ENCODE measurements at places on chromosomes 6 and 20.

DNA sequence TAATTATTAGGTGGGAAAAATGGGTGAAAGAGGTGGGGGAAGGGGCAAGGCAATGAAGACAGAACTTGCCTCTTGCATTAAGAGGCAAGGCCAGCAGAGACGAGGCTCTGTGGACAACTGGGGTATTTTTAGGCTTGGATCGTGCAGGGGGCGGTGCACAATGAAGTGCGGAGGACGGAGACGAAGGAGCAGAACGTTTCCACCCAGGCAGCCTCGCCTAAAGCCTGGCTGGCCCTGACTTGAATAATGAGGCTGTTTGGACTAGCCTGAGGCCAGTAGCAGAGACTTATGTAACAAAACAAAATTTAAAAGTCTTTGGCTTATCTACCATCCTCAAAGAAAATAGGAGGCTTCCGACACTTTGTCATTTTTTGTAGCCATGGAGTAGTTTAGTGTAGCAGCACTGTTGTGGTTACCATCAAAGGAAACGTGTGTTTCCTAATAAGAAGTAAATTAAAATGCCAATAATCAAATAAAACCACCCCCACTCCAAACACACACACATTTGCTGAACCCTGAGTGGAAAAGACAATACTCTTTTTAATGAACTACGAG, 370.0 kb upstream of the CNR1 start:
- DNase-seq, result no peak

DNA sequence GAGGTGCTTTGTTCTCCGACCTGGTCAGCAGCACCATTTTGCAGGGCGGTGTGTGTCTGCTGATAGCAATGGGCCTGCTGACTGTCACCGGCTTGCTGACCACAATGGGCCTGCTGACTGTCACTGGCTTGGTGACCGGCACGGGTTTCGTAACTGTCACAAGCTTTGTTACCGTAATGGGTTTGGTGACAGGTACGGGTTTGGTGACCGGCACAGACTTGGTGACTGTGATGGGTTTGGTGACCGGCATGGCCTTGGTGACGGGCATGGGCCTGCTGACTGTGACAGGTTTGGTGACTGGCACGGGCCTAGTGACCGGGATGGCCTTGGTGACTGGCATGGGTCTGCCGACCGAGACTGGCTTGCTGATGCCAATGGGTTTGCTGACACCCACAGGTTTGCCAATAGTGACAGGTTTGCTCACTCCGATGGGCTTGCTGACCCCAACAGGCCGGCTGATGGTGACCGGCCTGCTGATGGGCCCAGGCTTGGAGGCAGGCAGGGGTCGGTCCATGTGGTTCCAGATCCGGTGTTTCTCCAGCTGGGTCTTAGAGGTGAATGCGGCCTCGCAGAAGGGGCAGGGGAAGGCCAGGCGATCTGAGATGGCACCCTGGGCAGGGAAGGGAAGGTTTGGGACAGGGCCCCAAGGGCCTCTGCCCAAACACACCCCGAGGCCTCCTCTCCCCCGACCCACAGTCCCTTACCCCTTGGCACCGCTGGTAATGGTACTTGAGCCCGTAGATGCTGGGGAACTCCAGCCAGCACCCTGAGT, 3.4 kb downstream of the ZNF512B start:
- DNase-seq, result no peak

- DNase-seq, result no peak
Observed at GRCh38 chr6:102126488-102126887, 733.0 kb downstream of the GRIK2 start.

DNA sequence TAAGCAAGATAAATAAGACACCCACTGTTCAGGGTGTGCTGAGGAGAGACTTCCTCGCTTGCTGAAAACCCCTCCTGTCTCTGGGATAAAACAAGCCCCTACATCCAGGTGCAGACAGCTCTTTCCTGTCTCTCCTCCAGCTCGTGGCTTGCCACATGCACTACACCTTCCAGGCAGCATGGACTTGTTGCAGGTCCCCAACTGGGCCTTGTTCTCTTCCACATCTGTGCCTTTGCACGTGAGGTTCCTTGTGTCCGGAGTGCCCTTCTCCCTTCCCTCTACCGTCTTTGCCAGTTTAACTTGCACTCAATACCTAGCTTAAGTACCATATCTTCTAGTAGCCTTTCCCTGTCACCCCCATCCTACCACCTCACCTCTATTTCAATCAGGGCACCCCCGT, 397.6 kb downstream of the RNGTT start:
- no peak for DNase-seq

GRCh38 chr20:36298061-36298460, 8.1 kb upstream of the DLGAP4 start:
- DNase-seq, result no peak

- peak; percentile 47 for DNase-seq
Observed at GRCh38 chr20:35992713-35993335, 24.4 kb downstream of the CNBD2 start.

DNA sequence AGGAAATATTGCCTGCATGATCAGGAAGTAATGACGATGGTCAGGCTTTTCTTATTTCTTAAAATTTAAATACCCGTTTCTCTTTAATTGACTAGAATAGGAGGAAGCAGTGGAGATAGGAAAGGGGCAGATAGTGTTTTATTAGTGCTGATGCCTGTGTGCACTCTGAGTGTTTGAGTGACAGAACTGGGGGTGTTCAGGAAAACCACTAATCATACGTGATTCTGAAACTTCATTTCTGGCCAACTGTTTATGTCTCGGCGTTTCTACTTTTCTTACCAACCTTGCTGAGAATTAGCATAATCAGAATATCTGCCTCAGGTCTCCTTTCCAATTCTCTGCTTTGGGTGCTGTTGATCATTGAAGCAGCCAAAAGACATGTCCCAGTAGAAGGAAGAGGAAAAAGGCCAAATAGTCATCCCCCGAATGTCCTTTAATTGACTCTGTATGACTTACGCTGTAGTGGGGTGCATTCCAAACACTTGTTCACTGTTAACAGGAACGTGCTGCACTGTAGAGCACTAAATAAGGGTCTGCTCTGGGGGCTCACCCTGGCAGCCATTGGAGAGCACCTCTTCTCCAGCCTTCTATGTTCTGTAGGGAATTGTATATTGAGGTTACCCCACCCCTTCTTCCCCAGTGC, 152.9 kb downstream of the JARID2 start:
- no peak for DNase-seq

- DNase-seq, result no peak
Observed at GRCh38 chr20:57902473-57902872, 192.7 kb upstream of the PMEPA1 start.

- DNase-seq, result no peak
Observed at GRCh38 chr6:5266423-5266822, 5.1 kb downstream of the FARS2 start.

DNA sequence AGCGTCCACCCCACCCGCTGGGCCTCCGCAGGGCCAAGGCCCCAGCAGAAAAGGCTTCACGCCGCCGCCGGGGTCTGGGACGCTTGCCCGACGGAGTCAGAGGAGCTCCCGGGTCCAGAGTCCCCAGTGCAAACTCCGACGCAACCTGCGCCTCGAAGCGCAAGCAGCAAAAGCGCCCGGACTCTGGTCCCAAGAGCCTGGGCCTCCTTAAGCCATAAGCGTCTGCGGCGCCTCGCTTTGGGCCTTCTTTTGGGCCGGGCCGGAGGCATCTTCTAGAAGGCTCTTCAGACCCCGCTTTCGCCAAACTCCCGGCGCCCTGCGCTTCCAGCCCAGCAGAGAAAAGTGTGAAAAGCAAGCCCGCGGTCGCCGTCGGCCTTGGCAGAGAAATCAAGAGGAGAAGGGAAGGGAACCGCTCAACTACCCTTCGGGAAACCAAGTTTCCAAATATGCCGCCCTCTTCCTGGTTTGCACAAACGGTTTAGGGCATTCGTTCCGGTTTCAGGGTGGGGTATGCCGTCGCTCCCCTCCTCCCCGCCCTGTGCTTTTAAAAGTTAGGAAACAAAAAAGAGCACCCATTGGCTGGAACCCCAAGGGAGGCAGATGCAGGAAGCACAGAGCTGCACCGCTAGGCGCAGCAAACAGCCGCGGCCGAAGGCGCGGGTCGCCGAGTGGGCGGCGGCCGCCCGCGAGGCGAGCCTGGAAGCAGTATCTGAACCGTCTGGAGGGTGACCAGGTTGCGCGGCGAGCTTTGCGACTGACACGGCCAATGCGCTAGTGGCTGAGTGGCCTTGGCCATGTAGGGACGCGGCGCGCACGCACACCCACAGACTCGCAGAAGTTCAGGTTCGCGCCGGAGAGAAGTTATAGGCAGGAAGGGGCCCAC, 1.2 kb downstream of the TBX18 start:
- no peak for DNase-seq

DNA sequence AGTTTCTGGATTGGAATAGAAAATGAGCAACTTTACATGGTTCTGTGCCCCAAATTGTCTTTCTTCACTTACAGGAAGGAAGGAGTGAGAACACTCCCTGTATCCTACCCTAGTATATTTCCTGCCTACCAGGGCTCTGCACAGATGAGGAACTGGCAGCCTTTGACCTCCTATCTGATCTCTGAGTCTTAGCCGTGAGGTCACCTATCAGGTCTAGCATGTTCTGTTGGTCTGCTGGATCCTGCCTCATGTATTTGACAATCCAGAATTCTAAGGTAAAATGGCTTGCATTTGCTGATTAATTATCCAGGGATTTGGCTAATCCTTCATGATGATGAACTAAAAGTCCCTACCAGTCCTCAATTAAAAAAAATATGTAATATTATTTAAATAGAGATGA, 35.0 kb upstream of the TRAM2 start:
- DNase-seq, result no peak

DNA sequence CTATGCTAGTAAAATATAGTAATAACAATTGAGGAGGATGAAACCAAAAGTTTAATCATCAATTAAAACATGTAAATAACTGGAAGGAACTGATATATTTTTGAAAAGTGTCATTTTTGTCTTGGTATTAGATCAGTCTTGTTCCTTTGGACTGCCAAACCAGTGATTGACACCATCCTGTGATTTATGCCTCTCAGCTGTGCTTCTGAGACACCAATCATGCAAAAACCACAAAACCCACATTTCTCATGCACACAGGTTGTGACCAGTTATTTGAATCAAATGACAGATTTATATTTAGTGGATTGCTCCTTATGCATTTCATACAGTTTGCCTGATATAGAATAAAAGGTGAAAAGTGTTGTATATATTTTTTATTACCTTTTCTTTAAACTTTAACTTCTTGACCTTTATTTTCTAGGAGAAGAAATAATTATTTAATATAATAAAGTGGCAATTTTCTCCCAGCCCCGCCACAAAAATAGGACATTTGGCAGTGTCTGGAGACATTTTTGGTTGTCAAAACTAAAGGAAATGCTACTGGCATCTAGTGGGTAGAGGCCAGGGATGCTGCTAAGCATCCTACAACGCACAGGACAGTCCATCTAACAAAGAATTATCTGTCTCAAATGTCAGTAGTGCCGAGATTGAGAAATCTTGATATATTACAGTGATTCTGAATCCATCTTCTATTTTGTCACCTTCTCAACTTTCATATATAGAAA, 383.6 kb downstream of the BCKDHB start:
- DNase-seq, result no peak

GRCh38 chr20:50921803-50922501, 9.3 kb downstream of the ADNP start:
- no peak for DNase-seq

GRCh38 chr20:57610261-57610952, 9.8 kb downstream of the ZBP1 start:
- no peak for DNase-seq

GRCh38 chr6:13368079-13368730, 39.9 kb upstream of the TBC1D7 start:
- DNase-seq, result no peak

DNA sequence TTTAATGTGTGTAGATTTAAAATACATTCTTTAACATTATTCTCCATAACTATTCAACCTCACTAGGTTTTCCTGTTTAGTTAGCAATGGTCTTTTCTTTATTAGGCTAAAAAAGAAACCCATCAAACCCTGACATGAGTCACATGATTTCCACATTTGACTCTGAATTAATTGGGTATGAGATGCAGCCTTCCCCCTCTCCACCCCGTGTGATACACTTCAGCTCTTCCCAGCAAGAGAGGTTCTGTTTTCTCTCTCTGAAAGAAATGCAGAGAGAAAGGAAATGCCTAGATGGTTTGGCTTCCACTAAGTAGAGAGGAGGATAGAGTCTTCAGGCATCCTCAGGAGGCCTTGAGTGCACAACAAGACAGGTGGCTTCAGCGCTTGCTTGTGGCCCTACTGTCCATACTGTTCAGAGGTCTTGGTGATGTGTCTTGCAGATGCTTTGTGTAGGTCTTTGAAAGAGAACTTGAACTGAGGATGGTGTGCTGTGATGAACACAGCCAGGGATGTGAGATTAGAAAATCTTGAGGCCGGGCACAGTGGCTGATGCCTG, 17.3 kb downstream of the FARS2 start:
- DNase-seq, result no peak

GRCh38 chr6:152969688-152970418, 13.0 kb downstream of the FBXO5 start:
- no peak for DNase-seq

DNA sequence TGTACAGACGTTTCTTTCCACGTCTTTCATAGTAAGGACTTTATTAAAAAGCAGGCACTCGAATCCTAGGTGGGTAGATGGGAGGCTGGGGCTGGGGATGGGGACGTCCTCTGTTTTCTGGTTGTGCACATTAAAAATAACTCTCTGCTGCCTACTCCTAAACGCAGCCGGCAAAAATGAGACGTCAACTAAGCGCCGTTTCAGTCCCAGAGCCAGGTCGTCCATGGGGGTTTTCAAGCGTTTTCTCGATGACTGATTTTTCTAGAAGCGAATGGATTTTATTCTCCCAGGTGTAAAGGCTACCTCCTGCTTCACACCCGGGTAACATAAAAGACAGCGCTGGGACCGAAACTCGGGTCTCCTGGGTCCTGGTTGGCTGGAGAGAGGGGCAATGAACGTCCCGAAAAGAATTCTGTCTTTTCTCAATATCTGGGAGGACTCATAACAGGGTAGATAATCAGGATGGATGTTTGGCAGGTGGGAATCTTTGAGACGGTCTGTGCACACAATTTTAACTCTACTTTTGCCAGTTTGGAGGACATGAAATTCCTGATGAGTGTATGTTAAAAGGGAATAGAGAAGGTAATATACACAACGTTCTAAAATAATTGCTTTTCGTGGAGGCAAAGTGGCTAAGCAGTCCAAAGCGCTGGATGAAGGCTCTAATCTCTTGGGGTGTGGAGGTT, 25.2 kb downstream of the GPX6 start:
- DNase-seq, result peak; percentile 35

DNA sequence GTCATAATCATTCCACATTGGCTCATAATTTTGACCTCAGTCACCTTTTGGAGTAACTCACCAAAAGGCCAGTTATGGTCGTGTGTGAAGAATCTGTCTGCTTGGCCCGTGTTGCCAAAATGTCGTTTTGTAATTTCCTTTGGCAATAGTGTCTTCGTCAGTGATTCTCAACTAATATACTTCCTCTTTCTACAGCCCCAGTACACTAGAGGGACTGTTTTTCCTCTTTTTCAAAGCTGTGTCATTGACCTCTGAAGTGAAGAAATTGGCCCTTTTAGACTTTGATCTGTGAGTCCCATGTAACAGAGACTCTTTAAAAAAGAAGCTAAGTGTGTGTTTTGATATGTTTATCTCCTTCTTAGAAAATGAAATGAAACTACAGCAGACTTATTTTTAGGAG, 5.2 kb downstream of the FOXO3 start:
- no peak for DNase-seq

- DNase-seq, result peak; percentile 87
Observed at GRCh38 chr20:35994994-35995453, 26.6 kb downstream of the CNBD2 start.

Measured in activated CD4-positive, alpha-beta T cell treated with anti-CD3 and anti-CD28 coated beads for 48 hours (primary cell).